Motor neuron (in vitro differentiated cells): ENCODE measurements at places on chromosomes 13 and 19. TPM values are rescaled to one million over a fixed set of nuclear protein-coding genes. Genes with fewer than 3 reads are reported as not detected.

- ATAC-seq, result peak; percentile 3
Measured at GRCh38 chr19:13881692-13882418, 4.9 kb downstream of the NANOS3 start.

DNA sequence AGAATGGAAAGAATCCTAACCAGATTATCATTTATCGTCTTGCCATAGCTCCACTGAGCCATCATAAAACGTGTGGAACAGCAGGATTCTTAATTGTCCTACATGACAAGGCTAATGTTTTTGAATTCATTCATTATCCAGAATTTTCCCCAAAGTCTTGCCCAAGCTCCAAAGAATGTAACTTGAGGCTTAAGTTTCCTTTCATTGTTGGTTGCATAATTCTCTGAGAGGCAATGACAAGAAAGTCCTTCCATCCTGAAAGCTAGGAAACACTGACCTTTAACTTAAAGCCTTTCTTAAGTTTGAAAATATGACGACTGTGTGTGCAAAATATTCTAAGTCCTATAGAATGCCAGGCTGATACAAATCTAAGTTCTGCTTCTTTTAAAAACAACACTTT is 546.1 kb downstream of the SUCLA2 start:
- ATAC-seq, result no peak

DNA sequence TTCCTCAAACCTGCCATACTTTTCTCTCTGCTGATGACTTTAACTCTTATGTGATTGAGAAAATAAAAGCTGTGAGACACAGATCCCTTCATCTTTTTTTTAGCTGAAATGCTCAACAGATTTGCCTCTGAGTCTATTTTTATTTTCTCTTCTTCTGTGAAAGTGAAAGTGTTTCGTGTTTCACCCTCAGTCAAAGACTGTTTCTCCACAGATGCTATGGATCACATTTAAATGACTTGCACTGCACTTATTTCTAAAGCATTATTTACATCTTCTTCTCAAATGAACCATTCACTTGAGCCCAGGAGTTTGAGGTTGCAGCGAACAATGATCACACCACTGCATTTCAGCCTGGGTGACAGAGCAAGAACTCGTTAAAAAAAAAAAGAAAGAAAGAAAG is 890.1 kb upstream of the PCDH20 start:
- ATAC-seq, result no peak

- no peak for ATAC-seq
Measured at GRCh38 chr19:29940971-29941585, 961 bp upstream of the URI1 start.

- no peak for ATAC-seq
Measured at GRCh38 chr19:46126086-46126580, 1.6 kb upstream of the IGFL3 start.

- ATAC-seq, result peak; percentile 90
Measured at GRCh38 chr19:11324079-11324661, 15.3 kb downstream of the RAB3D start.

GRCh38 chr19:1680976-1681375 is 28.6 kb upstream of the TCF3 start:
- ATAC-seq, result no peak

DNA sequence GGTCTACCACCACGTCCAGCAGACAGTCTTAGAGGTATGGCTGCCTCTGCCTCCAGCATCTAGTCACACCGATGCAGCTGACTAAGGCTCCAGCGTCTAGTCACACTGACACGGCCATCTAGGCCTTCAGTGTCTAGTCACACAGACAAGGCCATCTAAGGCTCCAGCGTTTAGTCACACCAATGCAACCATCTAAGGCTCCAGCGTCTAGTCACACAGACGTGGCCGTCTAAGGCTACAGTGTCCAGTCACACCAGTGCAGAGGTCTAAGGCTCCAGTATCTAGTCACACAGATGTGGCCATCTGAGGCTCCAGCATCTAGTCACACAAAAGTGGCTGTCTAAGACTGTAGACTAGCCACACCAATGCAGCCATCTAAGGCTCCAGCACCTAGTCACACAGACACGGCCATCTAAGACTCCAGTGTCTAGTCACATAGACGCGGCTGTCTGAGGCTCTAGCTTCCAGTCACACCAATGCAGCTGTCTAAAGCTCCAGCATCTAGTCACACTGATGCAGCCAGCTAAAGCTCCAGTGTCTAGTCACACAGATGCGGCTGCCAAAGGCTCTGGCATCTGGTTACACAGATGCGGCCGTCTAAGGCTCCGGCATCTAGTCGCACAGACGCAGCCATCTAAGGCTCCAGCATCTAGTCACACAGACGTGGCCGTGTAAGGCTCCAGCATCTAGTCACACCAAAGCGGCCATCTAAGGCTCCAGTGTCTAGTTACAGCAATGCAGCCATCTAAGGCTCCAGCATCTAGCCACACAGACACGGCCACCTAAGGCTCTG is 55.1 kb downstream of the KLF2 start:
- ATAC-seq, result no peak

DNA sequence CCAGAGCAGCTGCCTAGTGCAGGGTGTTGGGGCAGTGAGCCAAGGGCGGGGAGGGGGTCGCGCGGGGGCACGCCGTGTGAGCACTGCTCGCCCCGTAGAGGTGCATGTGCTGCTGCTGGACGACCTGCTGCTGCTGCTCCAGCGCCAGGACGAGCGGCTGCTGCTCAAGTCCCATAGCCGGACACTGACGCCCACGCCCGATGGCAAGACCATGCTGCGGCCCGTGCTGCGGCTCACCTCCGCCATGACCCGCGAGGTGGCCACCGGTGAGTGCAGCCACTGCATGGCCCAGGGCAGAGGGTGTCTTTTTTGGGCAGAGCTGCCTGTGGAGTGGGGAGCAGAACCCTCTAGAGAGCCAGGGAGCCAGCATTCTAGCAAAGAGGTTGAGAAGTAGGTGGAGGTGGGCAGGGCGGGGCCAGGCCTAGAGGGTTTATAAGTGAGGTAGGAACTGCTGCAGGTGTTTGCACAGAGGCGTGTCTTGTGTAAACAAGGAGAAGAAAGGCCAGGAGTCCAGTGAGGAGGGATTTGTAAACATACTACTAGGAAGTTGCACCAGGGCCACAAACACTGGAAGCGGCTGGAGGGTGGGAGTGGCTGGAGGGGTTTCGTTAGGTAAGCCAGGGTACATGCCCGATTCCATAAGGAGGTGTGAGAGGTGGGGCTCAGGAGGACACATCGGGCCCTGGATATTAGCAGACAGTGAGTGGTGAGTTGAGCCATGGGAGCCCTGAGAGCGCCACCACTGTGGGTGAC is 21.3 kb downstream of the ARHGEF1 start:
- ATAC-seq, result no peak

DNA sequence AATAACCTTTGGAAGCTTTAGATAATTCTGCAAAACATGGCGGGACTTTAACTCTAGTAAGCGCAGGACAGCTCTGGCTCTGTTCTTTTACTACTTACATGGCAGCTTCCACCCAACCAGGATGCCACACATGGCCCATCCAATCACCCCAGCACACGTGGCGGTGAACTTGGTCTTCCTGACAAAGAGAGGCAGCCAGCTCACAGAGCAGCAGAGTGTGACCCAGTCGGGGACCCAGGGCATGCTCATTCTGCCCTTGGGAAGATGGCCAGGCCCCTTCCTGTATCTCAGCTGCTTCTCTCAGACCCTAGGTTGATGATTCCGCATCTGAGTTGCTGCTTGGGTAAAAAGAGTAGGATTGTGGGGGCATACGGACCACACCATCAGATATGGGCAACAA is 172.1 kb downstream of the USP12 start:
- ATAC-seq, result no peak

DNA sequence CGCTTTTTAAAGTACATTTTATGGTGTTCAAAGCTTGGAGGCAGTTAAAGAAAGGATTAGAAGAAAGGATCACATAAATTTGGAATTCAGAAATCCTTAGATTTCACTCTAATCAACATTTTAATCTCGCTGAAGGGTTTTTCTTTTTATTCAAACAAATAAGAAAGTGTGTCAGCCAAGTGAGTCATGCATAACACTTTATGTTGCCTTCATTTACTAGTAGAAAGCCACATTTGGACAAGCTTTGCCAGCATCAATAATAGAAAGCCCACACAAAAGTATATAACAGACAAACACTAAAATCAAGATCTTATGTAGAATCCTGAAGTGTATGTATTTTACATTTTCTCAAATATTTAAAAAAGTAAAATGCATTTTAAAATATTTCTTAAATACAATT is 154.9 kb upstream of the TRPC4 start:
- ATAC-seq, result no peak

DNA sequence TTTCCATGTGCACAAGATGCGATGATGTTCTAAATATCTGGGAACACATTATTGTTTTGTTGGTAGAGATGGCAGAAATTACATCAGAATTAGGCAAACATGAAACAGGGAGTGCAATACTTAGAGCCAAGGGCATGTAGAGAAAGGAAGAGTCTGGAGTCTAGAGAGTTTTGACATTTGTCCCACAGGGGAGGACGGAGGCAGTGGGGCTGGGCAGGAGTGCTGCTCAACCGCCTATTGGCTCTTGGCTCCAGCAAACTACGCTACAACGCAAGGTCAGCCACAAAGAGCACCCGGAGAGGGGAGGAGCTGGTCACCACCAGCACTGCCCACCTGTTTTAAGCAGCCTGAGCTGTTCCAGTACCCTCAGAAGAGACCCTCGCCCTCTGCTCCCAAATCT is 108.3 kb downstream of the ABCC4 start:
- ATAC-seq, result no peak

DNA sequence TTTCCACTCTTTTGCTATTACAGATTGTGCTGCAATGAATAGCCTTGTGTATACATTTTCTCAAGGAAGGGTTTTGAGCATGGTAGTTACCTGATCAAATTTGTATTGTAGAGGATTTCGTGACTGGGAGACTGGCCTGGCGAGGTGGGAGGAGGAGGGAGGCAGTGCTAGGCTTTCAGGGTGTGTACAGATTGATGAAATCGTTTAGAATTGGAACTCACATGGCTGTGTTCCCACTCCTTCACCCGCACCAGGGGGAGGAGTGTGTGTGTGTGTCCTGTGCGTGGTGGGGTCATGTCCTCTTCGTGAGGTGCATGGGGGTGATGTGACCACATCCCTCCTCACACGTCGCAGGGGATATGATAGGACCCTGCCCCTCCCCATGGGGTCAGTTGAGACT is 8.3 kb downstream of the PGLYRP1 start:
- ATAC-seq, result no peak

- ATAC-seq, result no peak
Measured at GRCh38 chr19:13134626-13135025, 15.5 kb downstream of the STX10 start.

GRCh38 chr19:44904426-44904994 is 1.1 kb upstream of the APOE start:
- ATAC-seq, result no peak

GRCh38 chr19:48874303-48875135 is 2.3 kb downstream of the PPP1R15A start:
- no peak for ATAC-seq

DNA sequence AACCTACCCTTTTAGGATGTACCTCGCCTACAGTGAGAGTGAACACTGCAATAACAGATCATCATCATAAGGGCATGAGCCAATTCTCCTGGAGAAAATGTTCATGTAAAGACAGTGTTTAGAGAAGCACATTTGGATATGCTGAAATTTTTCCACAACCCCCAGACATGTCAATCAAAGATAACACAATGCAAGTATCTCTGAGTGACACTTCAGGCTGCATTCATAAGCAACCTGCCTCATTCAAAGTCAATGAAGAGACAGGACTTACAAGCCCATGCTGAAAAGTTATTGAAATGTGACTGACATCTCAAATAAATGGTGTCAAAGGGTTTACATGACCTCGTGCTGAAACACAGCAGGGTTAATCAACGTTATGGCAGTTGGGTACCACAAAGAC is 102.0 kb downstream of the PCDH9 start:
- no peak for ATAC-seq

GRCh38 chr13:51542346-51543242 is 41.7 kb upstream of the WDFY2 start:
- peak; percentile 88 for ATAC-seq

- ATAC-seq, result no peak
Measured at GRCh38 chr13:89393758-89394304, 1722.7 kb downstream of the SLITRK5 start.

GRCh38 chr13:110306960-110307766 is at the start of the genes COL4A1 and COL4A2:
COL4A1 (minus strand) TSS chr13:110307157; CDS start chr13:110307027, 130 bp downstream.
COL4A2 (plus strand) TSS chr13:110307284; CDS start chr13:110307904, 620 bp downstream.
- ATAC-seq, result peak; percentile 48

- ATAC-seq, result no peak
Measured at GRCh38 chr13:111944171-111944583, 122.8 kb upstream of the SOX1 start.

GRCh38 chr19:54684527-54684926 is 21.7 kb downstream of the LILRB4 start:
- peak; percentile 63 for ATAC-seq

DNA sequence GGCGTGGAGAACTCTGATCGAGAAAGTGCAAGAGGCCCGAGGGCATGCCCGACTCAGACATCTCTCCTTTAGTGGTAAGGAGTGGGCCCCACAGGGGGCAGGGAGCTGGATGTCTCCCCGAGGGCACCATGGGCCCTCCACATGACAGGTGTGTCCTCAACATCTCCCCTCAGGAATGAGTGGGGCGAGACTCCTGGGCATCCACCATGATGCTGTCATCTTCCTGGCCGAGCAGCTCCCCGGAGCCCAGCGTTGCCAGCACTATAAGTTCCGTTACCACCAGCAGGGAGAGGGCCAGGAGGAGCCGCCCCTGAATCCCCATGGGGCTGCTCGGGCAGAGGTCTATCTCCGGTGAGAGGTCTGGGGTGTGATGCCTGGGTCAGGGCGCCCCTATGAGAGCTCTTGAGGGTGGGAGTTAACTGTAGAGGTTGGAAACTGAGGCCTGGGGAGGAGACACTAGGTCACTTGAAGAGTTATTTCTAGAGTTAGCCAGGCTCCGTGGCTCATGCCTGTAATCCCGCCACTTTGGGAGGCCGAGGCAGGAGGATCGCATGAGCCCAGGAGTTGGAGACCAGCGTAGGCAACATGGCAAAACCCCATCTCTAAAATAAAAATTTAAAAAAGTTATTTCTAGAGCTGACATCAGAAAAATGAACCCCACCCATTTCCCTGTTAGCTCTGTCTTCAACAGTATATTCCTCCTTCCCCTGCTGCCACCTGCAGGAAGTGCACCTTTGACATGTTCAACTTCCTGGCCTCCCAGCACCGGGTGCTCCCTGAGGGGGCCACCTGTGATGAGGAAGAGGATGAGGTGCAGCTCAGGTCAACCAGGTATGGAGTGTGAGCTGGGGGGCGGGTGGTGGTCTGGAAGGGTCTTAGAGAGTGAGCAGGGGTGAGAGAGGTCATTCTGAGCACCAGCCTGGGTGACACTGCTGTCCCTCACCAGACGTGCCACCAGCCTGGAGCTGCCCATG is 5.1 kb downstream of the IGFLR1 start:
- no peak for ATAC-seq

- no peak for ATAC-seq
Measured at GRCh38 chr19:7772752-7773291, 9.8 kb downstream of the CLEC4M start.

Gene APOC4
- not detected in 2 replicates for total RNA-seq

Gene NPAS1
- total RNA-seq, result 0.81 and 1.9 TPM in 2 replicates

Gene HOMER3
- 24.6 and 24.7 TPM in 2 replicates for total RNA-seq

Gene ZNF675
- 12.6 and 14.0 TPM in 2 replicates for total RNA-seq

Gene VPS36
- total RNA-seq, result 32.0 and 33.5 TPM in 2 replicates

Gene PKN1
- total RNA-seq, result 47.4 and 56.1 TPM in 2 replicates

Gene RLN3
- total RNA-seq, result not detected in 2 replicates

Gene AZU1
- total RNA-seq, result 0.71 and 2.5 TPM in 2 replicates

Gene PLEKHF1
- 1.5 and 3.0 TPM in 2 replicates for total RNA-seq

Gene ANKRD27
- 13.1 and 15.2 TPM in 2 replicates for total RNA-seq

Gene C2CD4C
- total RNA-seq, result 5.8 and 6.4 TPM in 2 replicates

Gene SYDE1
- total RNA-seq, result 14.4 and 15.5 TPM in 2 replicates

Gene IGSF23
- 2.2 TPM in 1 of 2 replicates, not detected in the other for total RNA-seq

Gene ZSCAN4
- 0.14 TPM in 1 of 2 replicates, not detected in the other for total RNA-seq

Gene VSTM2B
- total RNA-seq, result not detected in 2 replicates

Gene EFNA2
- 2.4 and 2.6 TPM in 2 replicates for total RNA-seq

Gene HSPB6
- 0.73 and 1.7 TPM in 2 replicates for total RNA-seq

Gene LILRB3
- total RNA-seq, result 0.13 and 0.87 TPM in 2 replicates
